ENCODE measurements at places on chromosomes 2 and 18. TPM values are rescaled to one million over a fixed set of nuclear protein-coding genes. Genes with fewer than 3 reads are reported as not detected.

GRCh38 chr2:26246818-26247217 lies 2.1 kb downstream of the HADHB start:
- no peak overlapping the region for H3K27ac ChIP-seq
- peak overlapping the region; percentile 33 for H3K4me3 ChIP-seq
- no peaks in the 10 kb centered on the region for H3K27me3 ChIP-seq
- H3K4me1 ChIP-seq: peaks cover 41% of the 10 kb centered on the region

- H3K36me3 ChIP-seq: no peaks in the 10 kb centered on the region
- H3K27me3 ChIP-seq: peaks cover 5% of the 10 kb centered on the region
- H3K27ac ChIP-seq: no peak overlapping the region
- H3K4me1 ChIP-seq: no peaks in the 10 kb centered on the region
- no peak for DNase-seq
These were observed 24.4 kb upstream of the EMILIN2 start for GRCh38 chr18:2822213-2822921.

DNA sequence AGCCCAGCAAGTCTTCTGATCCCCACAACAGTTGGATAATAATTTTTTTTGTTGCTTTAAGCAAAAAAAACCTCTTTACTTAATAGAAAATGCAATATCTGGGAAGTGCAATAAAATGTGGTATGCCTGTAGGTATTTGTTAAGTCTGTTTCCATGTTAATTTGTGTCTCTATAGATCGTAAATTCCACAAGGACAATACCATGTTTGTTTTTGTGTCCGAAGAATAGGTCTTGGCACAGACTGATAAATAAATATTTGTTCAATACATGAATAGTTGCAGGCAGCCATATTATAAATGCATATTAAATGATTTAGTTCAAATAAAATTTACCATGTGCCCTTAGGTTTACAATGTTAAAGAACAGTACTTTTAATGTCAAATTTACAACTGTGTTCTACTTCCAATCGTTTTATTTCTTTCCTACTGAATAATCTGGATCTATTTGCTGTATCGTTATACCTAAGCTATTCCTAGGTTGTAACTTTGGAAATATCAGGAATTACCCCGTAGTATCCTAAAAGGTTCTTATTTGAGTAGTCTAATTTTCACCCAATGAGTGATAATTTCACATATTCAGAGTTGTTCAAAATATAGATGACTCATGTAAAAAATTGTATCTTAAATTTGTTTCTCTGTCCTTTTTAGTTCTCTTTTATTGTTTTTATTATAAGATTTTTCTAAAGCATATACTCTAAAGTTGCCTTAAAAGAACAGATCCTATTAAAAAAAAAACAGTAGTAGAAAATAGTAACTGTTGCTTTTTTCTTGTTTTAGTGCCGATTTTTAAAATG lies 151.8 kb downstream of the EHBP1 start:
- no peak for DNase-seq
- no peak overlapping the region for H3K4me3 ChIP-seq

DNA sequence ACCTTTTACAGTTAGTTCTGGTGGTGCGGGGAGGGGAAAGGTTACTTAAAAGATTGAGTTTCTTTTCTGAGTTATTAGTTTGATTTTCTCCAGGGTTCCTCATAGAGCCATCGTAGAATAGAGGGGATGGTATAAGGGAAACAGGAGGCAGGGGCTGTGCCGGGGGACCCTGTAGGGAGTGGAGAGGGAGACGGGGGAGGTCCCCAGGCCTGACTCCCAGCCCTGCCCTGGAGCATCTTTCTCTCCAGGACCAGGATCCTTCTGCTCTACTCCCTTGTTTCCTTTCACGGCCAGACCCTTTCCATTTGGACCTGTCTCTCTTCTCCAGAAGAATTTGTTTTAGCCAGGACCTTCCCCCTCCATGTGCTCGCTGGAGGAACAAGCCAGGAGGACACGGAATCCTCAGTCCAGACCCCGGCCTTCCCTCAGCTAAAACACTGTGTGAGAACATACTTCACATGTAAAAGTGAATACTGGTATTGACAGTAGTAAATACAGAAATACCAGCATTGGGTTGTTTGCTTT lies 35.4 kb downstream of the DGKD start:
- H3K27me3 ChIP-seq: no peaks in the 10 kb centered on the region
- no peak overlapping the region for H3K27ac ChIP-seq
- H3K4me1 ChIP-seq: peaks cover 19% of the 10 kb centered on the region
- peaks cover 25% of the 10 kb centered on the region for H3K36me3 ChIP-seq
- DNase-seq: no peak
- no peak overlapping the region for H3K4me3 ChIP-seq

DNA sequence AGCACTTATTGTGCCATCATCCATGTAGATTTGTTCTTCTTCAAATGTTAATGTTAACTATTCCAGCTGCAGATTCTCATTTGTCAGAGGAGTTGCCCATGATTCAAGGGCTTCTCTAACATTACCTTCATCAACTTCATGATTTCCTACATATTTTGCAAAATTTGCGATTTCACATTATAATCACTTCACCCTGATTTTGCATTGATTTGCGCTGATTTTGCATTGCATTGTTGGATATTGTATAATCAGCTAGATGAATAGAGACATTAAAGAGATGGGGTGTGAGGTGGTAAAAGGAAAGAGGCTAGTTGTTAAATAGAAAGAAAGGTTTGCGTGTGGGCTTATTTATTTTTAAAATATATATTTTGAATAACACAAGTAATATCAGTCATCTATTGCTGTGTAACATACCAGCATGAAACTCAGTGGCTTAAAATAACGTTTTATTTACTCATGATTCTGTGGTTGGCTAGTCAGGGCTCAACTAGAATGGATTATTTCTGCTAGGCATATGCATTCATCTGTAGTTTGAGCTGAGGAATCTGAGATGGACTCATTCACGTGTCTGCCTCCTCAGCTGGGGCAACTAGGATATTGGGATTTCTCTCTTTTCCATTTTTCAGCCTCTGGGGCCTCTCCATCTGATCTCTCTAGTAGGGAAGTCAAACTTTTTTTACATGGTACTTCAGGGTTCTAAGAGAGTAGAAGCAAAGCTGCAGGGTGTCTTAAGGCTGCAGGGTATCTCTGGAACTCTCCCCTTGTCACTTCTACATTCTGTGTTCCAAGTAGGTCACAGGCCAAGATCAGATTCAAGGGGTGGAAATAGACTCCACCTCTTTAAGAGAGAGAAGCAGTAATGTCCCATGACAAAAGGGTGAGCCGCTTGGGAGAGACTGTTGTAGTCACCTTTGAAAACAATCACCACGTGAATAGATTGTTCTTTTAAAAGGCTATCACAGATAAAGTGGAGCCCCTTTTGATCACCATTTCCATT lies 2.2 kb upstream of the CAVIN2 start:
- no peak overlapping the region for H3K4me3 ChIP-seq
- H3K36me3 ChIP-seq: no peaks in the 10 kb centered on the region
- peaks cover 59% of the 10 kb centered on the region for H3K27me3 ChIP-seq
- H3K4me1 ChIP-seq: peaks cover 2% of the 10 kb centered on the region
- DNase-seq: no peak
- no peak overlapping the region for H3K27ac ChIP-seq

The MEP1B gene
- total RNA-seq: 0.13 TPM

The SPP2 gene
- not detected for total RNA-seq

- no peak for DNase-seq
- no peaks in the 10 kb centered on the region for H3K36me3 ChIP-seq
- peaks cover 8% of the 10 kb centered on the region for H3K4me1 ChIP-seq
- H3K27ac ChIP-seq: no peak overlapping the region
These were observed 14.6 kb upstream of the CREG2 start for GRCh38 chr2:101401906-101402305.

The GBX2 gene
- not detected for total RNA-seq

- no peak for DNase-seq
- H3K27me3 ChIP-seq: peaks cover 3% of the 10 kb centered on the region
- no peaks in the 10 kb centered on the region for H3K4me1 ChIP-seq
- no peak overlapping the region for H3K27ac ChIP-seq
These were observed 111.7 kb upstream of the SETBP1 start for GRCh38 chr18:44568986-44569385.

The RND3 gene
- total RNA-seq: not detected

DNA sequence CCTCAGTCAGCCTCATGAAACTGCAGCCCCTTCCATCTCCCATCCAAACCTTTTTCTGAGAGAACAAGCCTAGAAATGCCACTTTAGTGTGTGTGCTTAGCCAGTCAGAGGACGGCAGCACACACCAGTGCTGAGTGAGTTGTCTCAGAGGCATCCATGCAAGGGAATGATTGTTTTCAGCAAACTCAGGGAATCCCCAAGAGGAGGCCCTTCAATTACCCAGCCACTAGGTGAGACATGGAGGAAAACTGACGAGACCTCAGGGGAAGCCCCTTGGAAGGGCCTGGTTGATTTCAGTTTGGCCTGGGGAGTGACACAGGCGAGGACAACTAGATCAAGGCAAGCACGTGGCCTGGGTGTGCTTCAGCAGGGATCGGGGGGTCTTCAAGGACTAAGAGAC lies 49.7 kb downstream of the APOB start:
- no peak overlapping the region for H3K27ac ChIP-seq
- no peaks in the 10 kb centered on the region for H3K4me1 ChIP-seq
- H3K4me3 ChIP-seq: no peak overlapping the region
- H3K27me3 ChIP-seq: no peaks in the 10 kb centered on the region
- no peaks in the 10 kb centered on the region for H3K36me3 ChIP-seq
- no peak for DNase-seq

GRCh38 chr2:196480653-196481323 lies 158.7 kb upstream of the CCDC150 start:
- H3K36me3 ChIP-seq: no peaks in the 10 kb centered on the region
- no peak overlapping the region for H3K27ac ChIP-seq
- H3K27me3 ChIP-seq: peaks cover 39% of the 10 kb centered on the region
- no peak for DNase-seq

The LDAH gene
- 26.4 TPM for total RNA-seq

DNA sequence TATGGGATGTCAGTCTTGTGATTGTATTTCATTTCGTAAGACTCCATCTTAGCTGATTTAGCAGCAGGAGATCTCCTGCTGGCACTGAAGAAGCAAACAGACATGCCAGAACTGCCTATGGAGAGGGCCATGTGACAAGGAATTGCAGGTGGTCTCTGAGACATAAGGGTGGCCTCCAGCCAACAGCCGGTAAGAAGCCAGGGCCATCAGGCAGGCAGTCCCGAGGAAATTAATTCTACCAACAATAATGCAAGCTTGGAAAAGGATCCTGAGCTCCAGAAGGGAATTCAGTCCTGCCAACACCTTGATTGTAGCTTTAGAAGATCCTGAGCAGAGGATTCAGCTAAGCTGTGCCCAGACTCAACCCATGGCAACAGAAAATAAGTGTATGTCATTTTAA lies 87.1 kb upstream of the DNAJC10 start:
- peaks cover 21% of the 10 kb centered on the region for H3K27me3 ChIP-seq
- no peak overlapping the region for H3K4me3 ChIP-seq
- no peaks in the 10 kb centered on the region for H3K4me1 ChIP-seq
- no peak overlapping the region for H3K27ac ChIP-seq
- no peak for DNase-seq
- H3K36me3 ChIP-seq: no peaks in the 10 kb centered on the region

Data from activated CD4-positive, alpha-beta memory T cell treated with anti-CD3 and anti-CD28 coated beads, Interleukin-2, amount 10 ng/mL, durations not matched to agents 7 days and 5 days (primary cell).